ENCODE measurements at places on chromosomes 11 and 22.

GRCh38 chr11:68303083-68303482 lies 9.3 kb upstream of the LRP5 start:
- no peak for DNase-seq

- DNase-seq, result no peak
Measured at GRCh38 chr11:118343248-118343647, 743 bp upstream of the CD3D start.

- DNase-seq, result no peak
Measured at GRCh38 chr11:120881596-120881995, 142.3 kb upstream of the TBCEL start.

- DNase-seq, result no peak
Measured at GRCh38 chr11:1547467-1548098, 24.5 kb downstream of the DUSP8 start.

DNA sequence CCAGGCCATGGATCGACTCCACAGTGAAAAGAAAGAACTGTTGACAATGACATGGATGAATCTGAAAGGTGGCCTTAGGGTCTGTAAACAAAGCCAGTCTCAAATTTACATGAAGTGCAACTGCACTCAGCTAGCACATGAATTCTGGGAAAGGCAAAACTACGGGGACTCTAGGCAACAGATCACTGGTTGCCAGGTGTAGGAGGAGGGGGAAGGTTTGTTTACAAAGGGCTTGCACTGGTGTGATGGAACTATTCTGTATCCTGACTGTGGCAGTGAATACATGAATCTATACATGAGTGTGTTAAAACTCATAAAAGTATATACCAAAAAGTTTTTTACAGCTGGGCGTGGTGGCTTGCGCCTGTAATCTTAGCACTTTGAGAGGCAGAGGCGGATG lies 27.3 kb downstream of the ALX4 start:
- DNase-seq, result no peak

GRCh38 chr11:100855466-100856067 lies 168.5 kb downstream of the ARHGAP42 start:
- DNase-seq, result peak; percentile 27

DNA sequence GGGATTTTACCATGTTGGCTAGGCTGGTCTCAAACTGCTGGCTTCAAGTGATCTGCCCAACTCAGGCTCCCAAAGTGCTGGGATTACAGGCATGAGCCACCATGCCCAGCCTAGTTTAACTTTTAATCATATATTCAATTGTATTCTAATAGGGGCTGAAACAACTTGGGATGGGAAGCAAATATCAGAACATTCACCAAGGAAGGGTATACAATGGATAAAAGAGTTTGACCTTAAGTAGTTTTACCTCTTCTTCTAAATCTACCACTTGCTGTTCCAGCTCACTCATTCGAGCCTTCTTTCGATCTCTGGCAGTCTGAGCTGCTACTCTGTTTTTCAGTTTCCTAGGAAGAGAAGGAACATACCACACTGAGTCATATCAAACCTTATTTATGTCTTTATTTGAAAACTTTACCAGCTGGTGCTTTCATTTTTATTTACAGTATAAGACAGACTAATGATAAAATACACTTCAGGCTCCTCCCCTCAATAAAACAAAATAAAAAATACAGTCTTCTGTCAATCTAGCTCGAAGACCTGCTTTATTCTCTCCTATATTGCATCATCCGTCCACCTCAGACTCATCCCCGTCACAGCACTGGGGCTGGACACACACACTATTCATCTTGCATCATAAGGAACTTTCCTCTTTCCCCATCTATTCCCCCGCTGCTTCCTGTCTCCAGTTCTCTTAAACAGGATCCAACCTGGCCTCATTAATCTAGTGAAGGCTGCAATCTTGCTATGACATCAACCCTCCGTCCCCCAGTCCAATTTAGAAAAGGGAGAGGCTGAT lies 1.4 kb downstream of the XBP1 start:
- DNase-seq, result peak; percentile 81

DNA sequence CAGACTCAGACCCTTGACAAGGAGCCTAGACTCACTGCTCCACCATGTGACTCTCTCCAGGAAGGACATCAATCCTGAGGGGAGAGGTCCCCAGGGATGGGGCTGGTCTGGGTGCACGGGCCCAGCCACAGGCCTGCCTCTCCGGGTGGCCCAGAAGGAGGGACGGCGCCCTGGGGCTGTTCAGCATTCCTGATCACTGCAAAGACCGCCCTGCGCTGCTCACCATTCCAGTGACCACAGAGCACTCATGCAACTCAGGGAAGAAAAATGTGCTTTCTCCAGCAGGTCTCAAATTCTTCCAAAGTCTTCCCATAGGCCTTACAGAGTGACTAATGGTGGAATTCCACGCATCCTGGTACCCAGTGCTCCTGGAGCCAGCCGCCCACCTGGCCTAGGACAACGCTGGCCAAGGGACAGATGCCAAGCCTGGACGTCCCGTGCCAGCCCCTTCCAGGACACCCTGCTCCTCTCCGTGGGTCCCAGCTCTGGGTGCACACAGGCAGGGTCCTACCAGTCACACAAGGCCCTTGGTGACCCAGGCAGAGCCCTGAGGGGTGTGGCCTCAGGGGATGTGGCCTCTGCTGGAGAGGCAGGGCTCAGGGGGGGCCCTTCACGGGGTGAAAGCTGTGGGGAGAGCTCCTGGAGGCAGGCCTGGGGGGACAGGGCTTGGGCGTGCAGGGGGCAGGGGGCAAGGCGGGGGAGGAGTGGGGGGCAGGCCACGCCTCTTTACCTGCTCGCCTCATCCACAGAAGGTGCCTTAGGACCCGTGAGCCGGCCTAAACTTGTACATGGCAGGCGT lies 178.8 kb downstream of the IGLL1 start:
- peak; percentile 3 for DNase-seq

- no peak for DNase-seq
Measured at GRCh38 chr11:72155751-72156150, 20.2 kb downstream of the FOLR3 start.

DNA sequence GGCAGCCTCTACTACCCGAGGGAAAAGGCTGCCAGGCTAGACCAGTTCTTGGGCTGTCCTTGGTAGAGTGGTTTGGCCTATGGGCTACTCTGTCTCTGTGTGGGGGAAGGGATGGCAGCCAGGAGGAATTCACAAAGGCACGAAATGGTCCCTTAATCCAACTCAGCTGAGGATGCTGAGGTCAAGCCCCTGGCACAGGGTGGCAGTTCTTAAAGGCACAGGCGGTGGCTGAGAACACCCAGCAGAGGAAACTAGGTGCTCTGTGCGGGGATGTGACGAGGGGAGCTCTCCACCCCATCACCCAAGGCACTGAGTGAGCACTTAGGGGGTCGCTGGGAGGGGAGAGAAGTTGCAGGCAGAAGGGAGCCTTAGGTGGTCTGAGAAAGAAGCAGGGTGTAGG lies at the start of gene MFRP:
TSS of gene MFRP (minus strand) at position 101 of the 400 bp plus-strand sequence. CDS start 192 bp downstream, outside the sequence.
- DNase-seq, result no peak

DNA sequence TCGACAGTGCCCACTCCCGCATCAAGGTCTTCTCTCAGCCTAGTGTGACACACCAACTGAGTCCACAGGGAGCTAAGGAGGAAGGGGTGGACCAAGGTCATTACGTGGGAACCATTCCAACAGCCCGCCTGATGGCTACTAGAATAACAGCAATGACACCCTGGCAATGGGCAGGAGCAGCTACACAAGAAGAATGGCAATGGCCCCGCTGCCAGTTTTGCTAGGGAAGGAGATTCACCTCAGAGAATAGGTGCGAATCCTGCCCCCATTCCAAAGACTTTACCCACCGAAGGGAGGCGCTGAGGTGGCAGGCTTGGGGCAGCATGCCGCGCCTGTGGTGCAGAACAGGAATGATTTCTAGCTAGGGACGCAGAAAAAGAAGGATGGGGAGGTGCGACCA lies 9.1 kb downstream of the WT1 start:
- no peak for DNase-seq

DNA sequence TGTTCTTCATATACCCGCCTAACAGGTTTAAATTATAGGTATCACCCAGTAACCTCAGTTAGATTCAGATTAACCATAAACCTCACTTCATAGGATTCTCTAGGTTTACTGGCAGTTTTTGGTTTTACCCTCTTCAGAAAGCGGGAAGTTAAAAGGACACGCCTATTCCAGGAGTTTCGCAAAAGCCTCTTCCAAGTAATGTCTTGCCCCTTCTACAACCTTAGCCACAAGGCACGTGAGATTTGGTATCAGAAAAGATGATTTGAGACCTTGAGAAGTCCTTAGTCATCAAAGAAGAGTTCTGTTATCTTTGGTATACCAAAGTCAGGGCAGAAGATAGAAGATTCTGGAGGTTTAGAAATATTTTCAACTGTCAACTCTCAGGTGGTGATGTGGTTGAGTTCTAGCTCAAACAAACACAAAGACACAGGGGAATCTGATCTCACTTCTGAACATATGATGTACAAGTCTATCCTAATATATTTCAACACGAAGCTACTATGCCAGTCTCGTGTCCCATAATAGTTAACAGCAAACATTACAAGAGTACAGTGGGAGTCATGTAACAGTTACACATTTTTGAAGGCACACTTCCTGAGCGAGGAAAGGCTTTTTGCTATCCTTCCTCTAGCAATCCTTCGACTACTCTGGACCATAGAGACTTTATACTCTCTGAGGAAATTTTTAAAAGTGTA lies 103.5 kb downstream of the USP35 start:
- DNase-seq, result no peak

GRCh38 chr11:8707541-8708191 lies 25.1 kb downstream of the RPL27A start:
- no peak for DNase-seq

- no peak for DNase-seq
Measured at GRCh38 chr11:130022799-130023198, 20.2 kb upstream of the PRDM10 start.

- DNase-seq, result no peak
Measured at GRCh38 chr22:23908587-23909205, 14.5 kb downstream of the MIF start.

DNA sequence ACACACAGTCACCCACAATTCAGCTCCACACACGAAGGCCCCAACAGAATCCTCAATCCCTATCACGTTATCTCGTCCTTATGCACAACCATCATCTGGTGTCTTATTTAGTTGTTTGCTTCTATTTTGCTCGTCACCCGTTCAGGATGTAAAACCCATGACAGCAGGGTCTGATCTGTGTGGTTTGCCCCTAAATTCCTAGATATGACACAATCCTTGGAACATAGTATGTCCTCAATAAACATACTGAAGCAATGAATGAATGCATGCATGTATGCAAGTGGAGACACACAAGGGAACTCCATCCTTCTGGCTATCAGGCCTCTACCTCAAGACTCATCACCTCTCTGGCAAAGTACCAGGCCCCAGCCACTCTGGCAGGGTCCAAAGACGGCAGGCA lies 20.2 kb downstream of the STARD10 start:
- DNase-seq, result no peak

GRCh38 chr22:36347094-36347493 lies 40.7 kb downstream of the MYH9 start:
- no peak for DNase-seq

GRCh38 chr22:21938071-21938822 lies 14.4 kb downstream of the PPM1F start:
- DNase-seq, result peak; percentile 73

DNA sequence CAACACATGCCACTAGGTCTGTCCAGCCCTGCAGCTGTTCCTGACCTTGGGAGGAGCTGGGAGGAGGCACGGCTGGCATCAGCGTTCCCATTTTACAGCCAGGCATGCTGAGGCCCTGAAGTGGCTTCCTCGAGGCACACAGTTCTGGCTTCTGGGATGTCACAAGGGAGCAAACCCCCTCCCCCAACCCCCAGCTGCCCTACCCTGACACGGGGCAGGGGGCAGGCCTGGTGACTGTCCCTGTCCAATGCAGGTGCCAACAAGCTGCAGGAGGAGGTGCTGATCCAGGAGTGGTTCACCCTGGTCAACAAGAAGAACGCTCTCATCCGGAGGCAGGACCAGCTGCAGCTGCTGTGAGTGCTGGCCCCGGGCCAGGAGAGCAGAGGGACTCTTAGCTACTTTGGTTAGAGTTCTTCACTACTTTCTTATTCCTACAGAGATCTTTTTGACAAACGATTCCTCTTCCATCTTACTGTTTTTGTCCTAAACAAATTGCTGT lies 5.3 kb downstream of the KCNK7 start:
- no peak for DNase-seq

DNA sequence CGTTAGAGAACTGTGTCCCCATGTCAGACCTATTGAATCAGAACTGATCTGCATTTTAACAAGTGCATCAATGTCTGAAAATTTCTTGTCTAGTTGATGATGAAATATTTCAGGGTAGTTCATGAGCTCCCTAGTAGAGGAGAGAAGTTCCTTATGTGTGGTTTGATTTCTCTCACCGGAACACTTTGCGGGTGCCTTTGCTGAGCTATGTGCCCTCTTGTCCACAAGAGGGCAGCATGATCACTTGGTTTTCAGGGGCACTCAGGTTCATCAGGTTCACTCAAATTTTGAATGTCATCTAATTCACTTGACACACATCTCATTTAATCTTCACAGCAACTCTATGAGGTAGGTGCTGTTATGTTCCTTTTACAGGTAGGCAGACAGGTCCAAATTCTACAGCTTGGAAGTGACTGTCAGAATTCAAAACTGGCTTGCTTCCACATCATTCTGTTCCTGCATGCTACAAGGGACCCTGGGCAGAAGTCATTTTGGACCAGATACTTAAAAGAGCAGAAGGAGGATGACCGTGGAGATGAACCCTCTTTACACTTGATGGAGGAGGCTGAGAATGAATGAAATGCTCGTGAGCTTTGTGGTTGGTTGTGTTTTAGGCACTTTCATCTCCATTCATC lies 55.6 kb downstream of the P4HA3 start:
- peak; percentile 79 for DNase-seq

- no peak for DNase-seq
Measured at GRCh38 chr11:65227879-65228278, 33.9 kb upstream of the POLA2 start.

DNA sequence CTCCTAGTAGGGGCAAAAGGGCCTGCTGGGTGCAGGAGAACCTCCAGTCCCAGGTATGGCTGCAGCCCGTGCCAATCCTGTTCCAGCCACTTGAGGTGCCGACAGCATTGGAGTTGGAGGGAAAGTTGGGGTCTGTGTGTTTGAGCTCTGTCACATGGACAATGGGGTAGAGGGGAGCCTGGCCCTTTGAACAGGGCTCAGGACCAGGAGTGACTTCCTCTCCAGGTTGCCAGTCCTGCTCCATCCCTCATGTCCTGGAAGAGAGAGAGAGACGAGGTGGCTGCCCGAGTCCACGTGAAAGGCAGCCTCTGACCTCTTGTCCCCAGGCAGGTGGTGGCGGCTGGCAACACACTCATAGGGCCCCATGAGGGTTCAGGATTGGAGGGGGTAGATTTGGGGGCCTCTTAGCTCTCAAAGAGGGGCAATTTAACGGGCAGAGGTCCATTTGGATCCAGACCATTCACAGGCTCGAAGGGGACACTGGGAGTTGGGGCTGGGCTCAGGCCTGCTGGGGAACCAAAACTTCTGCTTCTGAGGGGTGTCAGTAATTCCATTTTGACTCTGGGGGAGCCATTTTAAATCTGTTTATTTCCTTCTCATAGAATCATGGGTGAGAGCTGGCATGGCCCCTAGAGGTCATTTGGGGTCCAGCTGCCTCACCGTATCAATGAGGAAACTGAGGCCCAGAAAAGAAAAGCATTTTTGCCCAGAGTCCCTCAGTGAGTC lies 4.1 kb downstream of the ADORA2A start:
- no peak for DNase-seq

- DNase-seq, result peak; percentile 80
Measured at GRCh38 chr11:79437981-79438630, 2.7 kb downstream of the TENM4 start.

- no peak for DNase-seq
Measured at GRCh38 chr11:46270684-46271083, 6.8 kb upstream of the CREB3L1 start.

Measured in RWPE1 (cell line).